ENCODE measurements at places on chromosomes 3 and 15.

DNA sequence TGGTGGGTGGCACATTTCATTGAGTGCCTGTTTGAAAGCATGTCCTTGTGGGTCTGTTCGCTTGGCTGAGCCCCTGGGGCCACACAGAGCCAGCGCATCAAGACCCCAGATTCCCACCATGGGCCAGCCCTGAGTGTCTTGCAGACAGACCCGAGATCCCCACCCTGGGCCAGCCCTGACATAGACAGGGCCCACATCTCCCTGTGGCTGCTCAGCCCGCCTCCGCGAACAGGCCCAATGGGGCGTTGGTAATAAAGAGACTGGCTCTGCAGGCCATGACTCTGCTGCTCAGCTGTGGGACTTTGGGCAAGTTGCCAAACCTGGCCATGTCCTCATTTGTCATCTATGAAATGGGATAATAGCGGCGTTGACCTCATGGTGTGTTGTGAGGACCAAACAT is 22.6 kb downstream of the FAH start:
- DNase-seq, result no peak

DNA sequence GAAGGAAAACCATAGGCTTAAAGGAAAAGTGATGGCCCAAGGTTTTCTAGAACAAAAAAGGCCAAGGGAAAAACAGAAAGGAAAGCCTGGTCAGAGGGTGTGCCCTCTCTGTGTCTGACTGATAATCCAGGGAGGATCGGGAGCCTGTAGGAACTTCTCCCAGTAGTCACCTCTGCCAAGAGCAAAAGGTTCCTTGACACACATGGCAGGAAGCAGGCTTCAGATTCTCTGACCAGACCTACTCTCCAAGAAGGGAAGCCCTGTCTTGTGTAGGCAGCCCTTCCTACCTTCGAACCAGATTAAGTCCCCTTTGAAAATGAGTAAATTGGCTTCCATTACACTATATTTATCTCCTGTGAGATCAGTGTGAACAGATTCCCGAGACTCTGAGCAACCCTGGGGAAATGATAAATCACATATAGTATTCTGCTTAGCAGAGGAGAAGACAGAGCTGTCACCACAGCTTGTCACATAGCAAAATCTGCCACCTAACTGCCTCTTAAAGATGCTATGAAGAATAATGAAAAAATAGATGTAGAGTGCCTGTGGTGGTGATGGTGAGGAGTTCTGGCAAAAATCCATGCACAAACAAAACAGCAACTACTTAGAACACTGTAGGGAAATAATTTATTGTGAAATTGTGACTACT is 38.8 kb downstream of the PARP14 start:
- no peak for DNase-seq

DNA sequence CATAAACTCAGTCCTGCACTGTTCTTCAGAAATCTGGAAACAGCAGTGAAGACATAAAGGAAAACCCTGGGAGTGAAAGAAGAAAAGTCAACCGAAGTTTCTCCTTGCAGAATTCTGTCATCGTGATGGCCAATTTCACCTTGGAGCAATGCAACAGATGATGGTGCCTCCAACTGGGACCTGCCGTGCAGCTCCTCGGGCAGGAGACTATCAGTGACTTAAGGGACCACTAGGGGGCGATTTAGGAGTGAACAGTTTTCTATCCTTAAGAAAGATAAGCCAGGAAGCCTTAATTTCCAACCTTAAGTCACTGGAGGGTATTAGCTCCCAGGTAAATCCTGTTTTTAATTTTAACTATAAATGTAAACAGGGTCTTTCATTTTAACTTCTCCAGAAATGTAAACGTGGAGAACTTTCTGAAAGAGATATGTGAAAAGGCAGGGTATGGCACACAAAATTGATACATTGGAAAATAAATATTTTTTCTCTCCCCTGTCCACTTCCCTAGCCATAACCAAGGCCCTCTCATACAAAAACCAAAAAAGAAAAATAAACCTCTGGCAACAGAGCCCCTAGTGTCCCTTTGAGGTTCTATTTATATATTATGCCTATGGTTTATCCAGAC is 116.3 kb downstream of the PDZRN3 start:
- peak; percentile 64 for DNase-seq

- no peak for DNase-seq
Measured at GRCh38 chr3:71885006-71885405, 100.1 kb upstream of the PROK2 start.

DNA sequence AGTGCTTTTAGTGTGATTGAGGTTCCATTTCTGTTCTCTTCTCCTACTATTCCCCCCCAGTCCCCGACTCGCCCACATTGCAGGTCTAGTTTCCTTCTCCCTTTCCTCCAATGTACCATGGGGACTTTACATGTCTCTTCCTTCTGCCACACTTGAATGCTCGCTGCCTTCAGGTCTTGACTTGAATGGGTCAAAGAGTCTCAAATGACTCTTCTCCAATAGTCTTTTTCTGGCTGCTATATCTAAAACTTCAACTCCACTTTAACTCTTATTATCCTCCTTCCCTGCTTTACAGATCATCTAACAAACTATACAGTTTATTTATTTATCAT is 213.9 kb upstream of the SLC2A2 start:
- DNase-seq, result no peak

- DNase-seq, result no peak
Measured at GRCh38 chr15:71232411-71232810, 117.1 kb downstream of the THSD4 start.

GRCh38 chr3:153284282-153284938 is 122.4 kb downstream of the RAP2B start:
- peak; percentile 89 for DNase-seq

DNA sequence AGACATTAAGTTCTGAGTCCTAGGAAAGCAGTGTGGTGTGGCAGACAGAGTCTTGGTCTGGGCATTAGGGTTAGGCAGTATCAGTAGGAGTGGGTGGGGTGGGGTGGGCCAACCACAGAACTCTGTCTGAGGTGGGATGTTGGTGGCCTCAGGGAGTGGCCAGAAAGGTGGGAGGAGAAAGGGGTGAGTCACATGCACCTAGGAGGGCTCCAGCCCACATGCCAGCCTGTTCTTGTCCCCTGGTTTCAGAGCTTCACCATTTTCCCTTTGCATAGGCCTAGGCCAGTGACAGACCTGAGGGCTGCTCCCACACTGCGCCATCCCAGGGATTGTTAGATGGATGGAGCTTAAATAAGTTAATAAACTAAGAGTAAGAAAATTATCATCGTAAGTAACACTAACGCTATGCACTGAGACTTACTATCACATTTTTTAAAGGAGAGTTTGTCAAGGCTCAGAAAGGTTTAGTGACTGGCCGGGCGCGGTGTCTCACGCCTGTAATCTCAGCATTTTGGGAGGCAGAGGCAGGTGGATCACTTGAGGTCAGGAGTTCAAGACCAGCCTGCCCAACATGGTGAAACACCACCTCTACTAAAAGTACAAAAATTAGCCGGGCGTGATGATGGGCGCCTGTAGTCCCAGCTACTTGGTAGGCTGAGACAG is 33.8 kb downstream of the DNASE1L3 start:
- DNase-seq, result no peak

- DNase-seq, result no peak
Measured at GRCh38 chr3:46090161-46090591, 62.9 kb upstream of the XCR1 start.

- no peak for DNase-seq
Measured at GRCh38 chr3:2967871-2968270, 142.3 kb downstream of the IL5RA start.

GRCh38 chr3:59265566-59265965 is 215.7 kb upstream of the CFAP20DC start:
- DNase-seq, result no peak

GRCh38 chr3:195565716-195566115 is 18.0 kb downstream of the APOD start:
- no peak for DNase-seq

DNA sequence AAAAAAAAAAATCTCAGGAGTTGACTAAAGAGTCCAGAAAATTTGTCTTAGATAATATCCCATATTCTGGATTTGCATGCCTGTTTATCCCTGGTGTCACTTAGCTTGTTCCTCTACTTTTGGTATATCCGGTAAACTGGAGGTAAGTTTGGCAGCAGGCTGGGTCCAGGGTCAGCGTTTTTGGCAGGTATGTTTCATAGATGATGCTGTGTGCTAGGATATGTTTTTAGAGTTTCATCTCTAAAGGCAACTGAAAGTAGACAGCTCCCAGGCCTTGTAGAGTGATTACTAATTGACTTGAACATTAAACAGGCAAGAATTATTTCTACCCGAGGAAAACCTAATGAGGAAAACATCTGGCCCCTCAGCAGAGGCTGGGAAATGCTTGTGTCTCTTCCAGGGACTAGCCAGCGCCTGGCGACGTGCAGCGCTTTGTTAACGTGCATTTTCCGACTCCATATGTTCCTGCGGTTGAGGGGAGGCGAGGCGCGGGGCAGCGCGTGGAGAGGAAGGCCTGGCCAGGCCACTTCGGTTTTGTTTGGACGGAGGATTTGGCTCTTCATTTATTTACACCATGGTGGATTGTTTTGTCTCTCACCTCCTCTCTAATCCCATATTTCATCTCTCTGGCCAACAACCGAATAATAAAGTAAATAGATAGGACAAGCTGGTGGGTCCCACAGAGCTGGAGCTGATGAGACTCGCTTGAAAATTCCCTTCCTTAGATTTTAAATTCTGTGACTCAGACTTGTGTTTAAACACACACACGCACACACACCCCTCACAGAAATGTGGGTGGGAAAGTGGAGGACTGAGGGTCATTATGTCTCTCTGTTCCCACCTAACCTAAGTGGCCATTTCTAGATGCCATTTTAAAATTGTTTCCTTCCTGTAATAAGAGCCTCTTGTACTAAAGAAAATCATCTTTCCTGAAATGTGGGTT is 65.3 kb downstream of the ASB7 start:
- DNase-seq, result no peak

GRCh38 chr3:112967828-112968227 is 7.1 kb downstream of the CD200R1 start:
- DNase-seq, result peak; percentile 93

- no peak for DNase-seq
Measured at GRCh38 chr3:51297333-51297732, 87.8 kb upstream of the MANF start.

- DNase-seq, result no peak
Measured at GRCh38 chr3:15478640-15478979, 42.9 kb downstream of the COLQ start.

- no peak for DNase-seq
Measured at GRCh38 chr3:57689367-57690053, 3.4 kb downstream of the DENND6A start.

- no peak for DNase-seq
Measured at GRCh38 chr15:46607077-46607476, 972.2 kb downstream of the SQOR start.

GRCh38 chr15:23436421-23436820 is 10.6 kb downstream of the GOLGA6L2 start:
- DNase-seq, result no peak

DNA sequence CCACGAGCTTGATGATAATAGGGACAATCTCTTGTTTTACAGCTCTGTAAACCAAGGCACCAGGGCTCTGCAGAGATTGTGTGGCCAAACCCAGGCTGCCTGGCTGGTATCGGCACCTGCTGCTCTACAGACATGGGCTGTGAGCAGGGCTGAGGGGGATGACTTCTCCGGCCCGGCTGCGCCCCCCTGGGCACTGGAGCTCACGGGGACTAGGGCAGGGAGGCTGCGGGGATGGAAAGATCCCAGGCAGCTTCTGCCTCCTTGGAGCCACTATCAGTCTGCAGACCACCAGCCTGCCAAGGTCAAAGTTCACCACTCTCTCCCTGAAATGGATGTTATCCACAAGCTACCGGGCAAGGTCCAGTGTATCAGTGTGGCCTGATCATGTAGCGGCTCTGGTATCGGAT is 22.0 kb upstream of the PIGZ start:
- DNase-seq, result no peak

- DNase-seq, result no peak
Measured at GRCh38 chr3:71978150-71978721, 193.3 kb upstream of the PROK2 start.

DNA sequence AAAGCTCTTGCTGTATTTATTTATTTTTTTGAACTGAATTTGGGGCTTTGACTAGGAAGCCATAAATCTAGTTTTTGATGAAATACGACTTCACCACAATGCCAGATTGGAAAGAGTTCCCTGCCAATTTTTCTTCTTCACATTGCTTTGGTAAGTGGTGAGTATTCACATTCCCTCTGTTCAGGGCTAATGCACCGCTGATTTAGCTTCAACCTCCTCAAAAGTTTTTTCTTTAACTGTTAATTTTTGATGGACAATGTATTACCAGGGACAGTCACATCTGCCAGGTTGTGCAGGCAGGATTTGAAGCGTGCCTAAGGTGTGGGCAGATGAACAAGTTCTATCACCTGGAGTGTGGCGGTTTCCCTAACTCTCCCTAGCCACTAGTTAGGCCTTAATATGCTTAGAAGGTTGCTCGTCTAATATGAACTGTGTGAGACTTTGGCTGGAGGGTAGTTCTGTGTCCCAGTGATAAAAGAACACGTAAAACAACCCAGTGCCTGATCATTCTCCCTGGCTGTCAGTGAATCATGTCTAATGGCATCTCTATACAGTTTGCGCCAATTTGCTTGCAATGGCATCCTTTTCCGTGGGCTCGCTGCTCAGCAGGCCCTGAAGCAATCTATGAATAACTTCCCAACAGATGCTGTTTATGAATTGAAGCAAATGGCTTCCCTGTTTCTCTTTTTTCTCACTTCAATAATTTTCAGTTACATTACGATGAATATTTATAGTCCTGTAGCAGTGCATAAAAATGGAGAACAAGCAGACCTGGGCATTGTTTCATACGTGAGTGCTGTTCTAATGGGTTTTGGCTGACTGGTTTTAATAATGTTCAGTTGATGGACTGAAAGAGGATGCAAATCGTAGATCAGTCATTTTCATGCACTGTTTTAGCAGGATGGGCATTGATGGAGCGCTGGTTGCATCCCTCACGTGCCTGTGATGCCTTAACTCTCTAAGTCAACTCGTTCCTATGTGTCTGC is 243.2 kb upstream of the SUCLG2 start:
- no peak for DNase-seq

DNA sequence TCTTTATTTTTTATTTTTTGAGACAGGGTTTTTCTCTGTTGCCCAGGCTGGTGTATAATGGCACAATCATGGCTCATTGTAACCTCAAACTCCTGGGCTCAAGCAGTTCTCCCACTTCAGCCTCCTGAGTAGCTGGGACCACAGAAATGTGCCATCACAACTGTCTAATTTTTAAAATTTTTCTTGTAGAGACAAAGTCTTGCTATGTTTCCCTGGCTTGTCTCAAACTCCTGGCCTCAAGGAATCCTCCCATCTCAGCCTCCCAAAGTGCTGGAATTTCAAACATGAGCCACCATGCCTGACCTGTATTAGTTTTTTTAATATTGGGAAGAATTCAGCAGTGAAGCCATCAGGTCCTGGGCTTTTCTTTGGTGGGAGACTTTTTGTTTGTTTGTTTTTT is 13.6 kb upstream of the CLDN11 start:
- no peak for DNase-seq

GRCh38 chr3:188829576-188829975 is 342.2 kb upstream of the TPRG1 start:
- DNase-seq, result no peak

Data from AML-193 (cell line).